ENCODE measurements at places on chromosomes 4 and X.

- no peak for DNase-seq
These were observed 90.7 kb downstream of the GEMIN8 start for GRCh38 chrX:13938829-13939530.

- no peak for DNase-seq
These were observed 105.5 kb downstream of the TMEM164 start for GRCh38 chrX:110108381-110108821.

DNA sequence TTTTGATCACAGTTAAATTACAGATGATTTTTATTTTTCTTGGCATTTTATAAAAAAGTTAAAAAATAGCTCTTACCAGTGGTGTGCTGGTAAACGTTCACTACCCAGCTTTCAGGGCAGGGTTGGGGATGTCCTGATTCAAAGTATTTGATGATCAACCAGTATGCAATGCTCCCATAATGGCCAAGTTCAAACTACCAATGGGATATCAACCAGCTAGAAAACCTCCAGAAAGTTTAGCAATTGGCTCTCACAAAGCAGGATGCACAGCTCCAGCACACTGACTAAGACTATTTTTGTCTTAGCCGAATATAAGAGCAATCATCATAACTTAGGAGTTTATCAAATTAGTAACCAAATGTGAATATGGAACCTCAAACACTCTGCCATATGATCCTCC is 108.0 kb upstream of the PDE5A start:
- no peak for DNase-seq

DNA sequence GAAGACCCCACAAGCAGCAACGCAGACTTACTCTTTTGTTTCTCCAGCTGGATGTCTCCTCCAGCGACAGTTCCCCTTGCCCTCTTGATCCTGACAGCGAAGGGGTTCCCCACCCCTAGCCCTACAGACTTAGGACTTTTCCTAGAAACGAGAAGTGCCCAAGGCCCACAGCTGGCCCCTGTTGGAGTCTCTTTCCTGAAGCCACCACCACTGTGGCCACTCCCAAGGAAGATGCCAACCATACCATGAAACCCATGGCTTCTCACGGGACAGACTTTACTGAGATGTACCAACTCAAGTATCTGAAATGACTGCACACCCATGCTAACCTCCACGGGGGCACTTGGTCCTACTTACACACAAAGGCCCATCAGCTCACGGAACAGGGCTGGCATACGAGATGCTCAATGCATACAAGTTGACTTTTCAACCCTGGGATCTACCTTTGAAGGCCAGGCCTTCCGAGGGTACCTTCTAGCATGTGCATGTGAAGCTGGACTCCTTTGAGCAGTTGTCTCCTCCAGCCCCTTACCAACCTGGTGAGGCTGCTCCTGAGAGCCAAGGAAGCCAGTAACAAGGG is 924 bp upstream of the IRAK1 start:
- no peak for DNase-seq

DNA sequence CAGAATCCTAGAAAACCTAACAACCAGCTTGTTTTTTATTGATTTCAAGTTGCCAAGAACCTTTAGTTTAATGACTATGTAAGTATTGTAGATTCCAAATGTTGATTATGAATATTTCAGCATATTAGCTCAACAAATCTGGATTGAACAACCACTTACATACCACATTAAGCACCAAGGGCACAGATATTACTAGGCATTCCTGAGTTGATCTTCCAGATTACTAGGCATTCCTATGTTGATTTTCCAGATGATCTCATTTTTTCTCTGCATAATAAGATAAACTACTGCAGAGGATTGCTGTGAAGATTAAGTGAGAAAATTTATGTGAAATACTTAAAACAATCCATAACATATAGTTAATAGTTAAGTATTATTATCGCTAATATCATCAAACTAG is 17.4 kb upstream of the DCAF8L1 start:
- DNase-seq, result no peak

DNA sequence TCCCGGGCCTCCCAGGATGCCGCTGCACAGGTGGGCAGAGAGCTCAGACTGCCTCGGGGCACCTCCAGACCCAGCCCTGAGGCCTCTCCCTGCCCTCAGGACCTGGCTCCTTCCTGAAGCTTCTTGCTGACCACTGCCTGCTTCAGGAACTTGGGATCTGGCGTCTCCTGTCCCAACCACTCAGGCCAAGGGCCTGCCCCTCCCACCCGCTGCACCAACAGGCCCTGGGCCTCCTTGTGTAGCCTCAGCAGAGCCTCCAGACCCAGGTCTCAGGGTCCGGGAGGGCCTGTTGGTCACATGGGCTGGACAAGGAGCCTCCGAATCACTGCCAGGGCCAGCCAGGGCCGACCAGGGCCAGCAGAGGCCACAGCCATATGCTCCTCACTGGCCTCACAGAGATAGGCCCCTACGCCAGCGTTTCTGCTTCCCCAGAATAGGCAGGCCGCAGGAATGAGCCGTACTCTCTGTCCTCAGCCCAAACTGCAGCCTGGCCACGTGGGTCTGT is 2.8 kb downstream of the MXD4 start:
- no peak for DNase-seq

GRCh38 chrX:24945009-24945408 is 70.8 kb downstream of the ARX start:
- no peak for DNase-seq

GRCh38 chr4:83771113-83771705 is 235.3 kb downstream of the GPAT3 start:
- no peak for DNase-seq

- DNase-seq, result no peak
These were observed 543.5 kb downstream of the GABRG1 start for GRCh38 chr4:45580334-45580733.

DNA sequence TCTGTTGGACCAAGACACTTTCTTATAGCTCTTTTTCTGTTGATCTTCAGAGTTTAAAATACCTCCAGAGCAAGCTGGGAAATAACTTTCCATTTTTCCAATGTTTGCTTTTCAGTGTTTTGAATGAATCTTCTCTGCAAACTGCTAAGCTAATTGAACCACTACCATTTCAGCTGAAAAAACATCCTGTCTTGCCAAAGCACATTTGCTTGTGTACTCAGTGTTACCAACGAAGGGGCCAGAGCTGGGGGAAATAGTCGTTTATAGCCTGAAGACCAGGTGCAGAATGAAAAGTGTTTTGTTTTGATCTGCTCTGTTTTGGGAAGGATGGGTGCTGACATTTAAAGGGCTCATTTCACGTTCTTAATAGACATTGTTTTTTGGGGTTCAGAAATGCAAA is 88.4 kb upstream of the CLNK start:
- DNase-seq, result no peak

- no peak for DNase-seq
These were observed 98.6 kb upstream of the ATXN3L start for GRCh38 chrX:13418126-13419097.
